Motor neuron (in vitro differentiated cells): ENCODE measurements at places on chromosomes 2 and 18. TPM values are rescaled to one million over a fixed set of nuclear protein-coding genes. Genes with fewer than 3 reads are reported as not detected.

GRCh38 chr2:145344076-145344724 lies 824.3 kb upstream of the ZEB2 start:
- ATAC-seq = no peak

- ATAC-seq = no peak
Measured at GRCh38 chr2:147862859-147863516, 18.2 kb downstream of the ACVR2A start.

Gene PAX8
- total RNA-seq = 1.5 and 2.0 TPM in 2 replicates

- ATAC-seq = peak; percentile 89
Measured at GRCh38 chr2:131682122-131682944, 154.6 kb downstream of the CCDC74A start.

Gene MPHOSPH10
- 37.4 and 41.1 TPM in 2 replicates for total RNA-seq

DNA sequence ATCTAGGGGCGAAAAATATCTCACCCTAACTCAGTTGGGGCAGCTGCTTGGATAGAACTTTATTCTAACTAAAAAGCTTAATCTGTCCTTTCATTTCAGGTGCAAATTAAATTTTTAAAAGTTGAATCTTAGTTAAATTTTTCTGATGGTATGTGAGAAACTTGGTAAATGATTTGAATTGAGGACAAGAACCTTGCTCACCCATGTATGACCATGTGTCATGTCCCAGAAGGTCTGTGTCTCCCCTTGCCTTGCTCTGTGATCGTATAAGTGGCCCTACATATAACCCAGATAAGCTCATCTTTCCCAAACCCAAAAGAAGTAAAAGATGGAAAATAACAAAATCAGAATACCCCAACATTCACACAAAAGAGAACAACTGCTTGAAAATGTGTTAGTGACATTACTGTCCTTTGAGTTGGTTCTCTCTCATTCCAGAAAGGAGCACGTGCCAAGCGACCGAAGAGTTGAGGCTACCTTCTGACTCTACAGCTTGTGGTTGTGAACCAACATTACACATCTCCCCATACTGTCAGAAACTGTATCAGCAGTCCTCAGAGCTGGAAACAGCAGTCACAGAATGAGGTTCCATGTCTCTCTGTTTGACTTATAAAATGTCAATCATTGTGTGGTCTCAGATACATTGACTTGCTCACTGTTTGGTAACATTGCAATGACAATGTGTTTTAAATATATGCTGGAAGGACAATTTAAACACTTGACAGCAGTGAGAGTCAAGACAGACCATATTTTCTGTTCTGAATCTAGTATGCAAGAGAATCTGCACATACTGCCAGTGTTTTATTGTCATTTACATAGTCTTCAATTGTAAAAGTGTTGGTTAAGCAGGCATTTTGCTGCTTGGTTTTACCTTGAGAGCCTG lies 46.3 kb upstream of the TANK start:
- no peak for ATAC-seq

- no peak for ATAC-seq
Measured at GRCh38 chr2:211437396-211437795, 881.0 kb downstream of the CPS1 start.

Gene UGT1A1
- total RNA-seq = 0.18 and 0.35 TPM in 2 replicates

Gene LYPD1
- total RNA-seq = 26.6 and 28.8 TPM in 2 replicates

- peak; percentile 44 for ATAC-seq
Measured at GRCh38 chr2:150591496-150592285, 104.2 kb upstream of the RND3 start.

Gene MAP4K3
- total RNA-seq = 131 and 139 TPM in 2 replicates

DNA sequence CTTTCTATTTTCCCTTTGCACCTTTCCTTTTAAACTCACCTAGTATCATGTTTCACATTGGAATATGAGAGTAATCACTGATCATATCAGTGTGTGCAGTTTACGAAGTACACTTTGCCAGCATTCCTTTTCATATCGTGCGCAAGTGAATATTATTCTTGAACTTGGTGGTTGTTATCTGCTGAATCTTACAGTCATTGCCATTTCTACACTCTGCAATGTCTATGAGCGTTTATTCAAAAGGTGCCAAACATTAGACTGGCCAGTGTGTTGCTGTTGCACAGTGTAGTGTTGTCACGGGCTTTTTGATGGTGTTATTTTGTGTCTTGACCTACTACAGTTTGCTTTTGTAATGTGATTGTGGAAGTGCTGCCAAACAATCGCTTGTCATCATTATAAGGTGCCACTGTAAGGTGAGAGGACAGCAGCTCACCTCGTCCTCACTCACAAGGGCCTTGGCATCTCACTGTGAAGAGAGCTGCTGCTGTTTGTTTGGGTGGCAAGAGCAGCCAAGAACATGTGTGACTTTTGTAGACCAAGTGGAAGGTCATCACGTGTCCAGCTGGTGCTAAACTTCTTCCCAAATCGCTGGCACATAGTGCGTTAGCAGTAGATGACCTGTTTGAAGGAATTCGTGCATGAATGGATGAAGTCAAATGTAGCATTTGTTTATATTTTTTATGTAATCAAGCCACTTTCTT lies 113.3 kb downstream of the MYO1B start:
- no peak for ATAC-seq

Gene MEP1B
- 0.13 TPM in 1 of 2 replicates, not detected in the other for total RNA-seq

DNA sequence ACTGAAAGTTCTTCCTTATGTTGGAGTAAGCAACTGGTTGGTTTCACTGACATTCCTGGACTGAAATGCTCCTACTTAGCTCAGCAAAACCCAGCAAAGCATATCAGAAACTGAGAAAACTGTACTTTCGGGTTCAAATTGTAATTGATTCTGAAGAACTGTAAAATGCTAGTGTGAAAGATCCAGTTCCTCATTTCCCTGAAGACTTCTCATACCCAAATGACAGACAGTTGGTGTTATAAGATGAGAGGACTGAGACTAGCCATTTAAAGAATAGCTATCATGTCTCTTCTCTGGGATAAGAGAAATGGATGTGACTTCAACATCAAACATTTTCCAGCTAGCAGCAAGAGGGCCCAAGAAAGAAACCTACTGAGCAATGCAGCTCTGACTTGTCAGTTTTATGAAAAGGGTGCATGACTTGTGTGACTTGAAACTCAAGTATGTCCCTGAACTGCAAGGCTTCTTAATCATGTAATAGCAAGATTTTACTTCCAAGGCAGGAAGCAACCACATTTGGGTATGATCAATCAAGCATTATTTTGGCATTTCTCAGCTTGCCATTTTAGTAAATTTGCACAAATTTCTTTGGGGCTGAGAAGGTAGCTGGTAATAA lies 420.3 kb upstream of the MMADHC start:
- ATAC-seq = no peak
